ENCODE measurements at places on chromosomes 3 and 15.

GRCh38 chr3:63933459-63933858 lies 21.3 kb upstream of the SCAANT1 start:
- no peak for DNase-seq

DNA sequence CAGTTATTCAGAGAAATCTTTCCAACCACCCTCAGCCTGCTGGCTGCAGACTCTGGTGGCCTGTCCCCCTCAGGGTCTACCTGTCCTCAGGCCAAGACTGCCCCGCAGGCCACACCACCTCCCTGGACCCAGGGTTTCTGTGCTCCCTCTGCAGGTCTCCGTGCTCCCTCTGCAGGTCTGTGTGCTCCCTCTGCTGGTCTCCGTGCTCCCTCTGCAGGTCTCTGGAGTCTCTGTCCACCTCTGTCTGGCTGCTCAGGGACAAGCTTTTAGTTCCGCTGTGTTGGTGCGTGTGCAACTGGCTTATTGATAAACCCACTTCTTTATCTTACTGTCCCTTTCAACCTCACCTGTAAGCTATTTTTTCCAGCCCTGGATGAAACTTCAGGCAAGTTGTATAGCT lies 30.1 kb downstream of the BDH1 start:
- DNase-seq = no peak

DNA sequence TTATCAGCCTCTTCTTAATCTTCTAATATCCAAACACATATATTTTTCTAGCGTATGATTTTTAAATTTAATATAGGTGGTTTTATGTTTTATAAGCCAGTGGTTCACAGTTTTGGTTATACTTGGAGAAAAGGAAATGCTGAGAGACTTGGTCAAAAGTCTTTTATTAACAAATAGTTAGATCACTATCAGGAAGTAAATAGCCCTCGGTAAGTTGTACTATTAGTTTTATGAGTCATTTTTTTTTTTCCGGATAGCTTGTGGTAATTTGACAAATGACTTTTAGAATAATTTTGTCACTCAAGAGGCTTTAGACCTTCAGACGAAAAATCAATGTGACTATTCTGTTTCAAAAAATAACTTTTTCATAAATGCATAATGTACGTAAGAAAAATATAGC lies 232.2 kb upstream of the ROBO1 start:
- no peak for DNase-seq

- no peak for DNase-seq
Observed at GRCh38 chr3:39065197-39065596, 13.4 kb downstream of the WDR48 start.

DNA sequence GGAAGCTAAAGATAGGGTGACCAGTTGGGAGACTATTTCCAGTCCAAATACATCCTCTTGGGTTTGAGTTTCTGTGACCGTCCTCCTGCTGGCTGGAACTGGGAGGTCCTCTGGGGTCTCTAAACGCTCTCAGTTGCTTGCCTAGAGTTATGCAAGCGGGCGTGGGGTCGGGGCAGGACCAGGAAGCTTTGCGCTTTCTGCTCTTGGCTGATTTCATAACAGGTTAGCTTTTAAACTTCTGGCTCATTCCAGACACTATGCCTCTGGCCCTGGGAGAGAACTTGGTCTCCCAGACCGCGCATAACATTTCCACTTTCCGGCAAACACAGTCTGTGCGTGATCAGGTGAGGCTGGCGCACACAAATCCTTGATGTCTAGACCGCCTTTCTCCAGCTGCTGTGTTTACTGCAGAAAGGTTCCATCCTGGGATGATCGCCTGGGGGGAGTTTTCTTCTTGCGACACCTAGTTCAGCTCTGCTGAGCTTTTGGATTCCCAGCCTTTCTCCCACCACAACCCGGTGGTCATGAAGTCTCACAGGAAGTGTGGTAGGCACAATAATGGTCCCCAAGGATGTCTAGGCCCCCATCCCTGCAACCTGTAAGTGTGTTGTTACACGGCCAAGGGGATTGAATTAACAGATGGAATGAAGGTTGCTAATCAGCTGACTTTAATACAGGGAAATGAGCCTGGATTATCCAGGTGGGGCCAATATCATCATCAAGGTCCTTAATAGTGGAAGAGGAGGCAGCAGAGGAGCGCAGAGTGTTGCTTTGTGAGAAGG lies 23.6 kb upstream of the CGNL1 start:
- DNase-seq = no peak

DNA sequence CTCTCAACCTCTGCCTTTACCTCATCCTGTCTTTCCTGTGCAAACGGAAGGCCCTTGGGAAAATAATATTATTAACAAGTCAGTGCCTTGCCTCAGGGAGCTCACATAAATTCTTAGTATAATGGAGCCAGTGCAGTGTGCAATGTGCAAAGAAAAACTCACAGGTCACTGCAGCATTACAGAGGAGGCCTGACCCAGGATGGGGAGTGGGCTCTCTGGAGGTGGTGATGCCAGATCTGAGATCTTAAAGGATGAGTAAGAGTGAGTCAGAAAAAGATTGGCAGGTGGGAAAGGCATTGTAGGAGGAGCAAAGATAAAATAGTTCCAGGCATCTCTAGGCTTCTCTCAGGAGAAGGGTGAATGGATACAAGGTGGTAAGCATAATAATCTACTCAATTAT lies 185.6 kb upstream of the ADAMTS9 start:
- no peak for DNase-seq

DNA sequence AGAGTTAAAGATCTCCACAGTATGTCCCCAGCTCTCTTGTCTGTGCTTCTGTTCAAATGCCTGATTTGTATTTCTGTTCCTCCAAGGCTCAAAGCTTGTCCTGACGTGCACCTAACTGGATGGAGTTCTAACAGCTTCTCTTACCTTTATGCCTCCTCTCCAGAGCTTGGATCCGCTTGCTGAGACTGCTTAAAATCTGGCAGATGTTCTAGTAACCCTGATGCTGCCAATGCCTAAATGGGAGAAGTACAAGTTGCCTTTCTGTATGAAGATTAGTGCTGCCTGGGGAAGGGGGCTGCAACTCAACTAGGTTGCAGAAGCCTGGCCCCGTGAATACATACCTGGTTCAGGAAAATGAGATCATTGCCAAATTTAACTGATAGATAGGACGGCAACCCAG lies 354.5 kb upstream of the KCNMB2 start:
- no peak for DNase-seq

DNA sequence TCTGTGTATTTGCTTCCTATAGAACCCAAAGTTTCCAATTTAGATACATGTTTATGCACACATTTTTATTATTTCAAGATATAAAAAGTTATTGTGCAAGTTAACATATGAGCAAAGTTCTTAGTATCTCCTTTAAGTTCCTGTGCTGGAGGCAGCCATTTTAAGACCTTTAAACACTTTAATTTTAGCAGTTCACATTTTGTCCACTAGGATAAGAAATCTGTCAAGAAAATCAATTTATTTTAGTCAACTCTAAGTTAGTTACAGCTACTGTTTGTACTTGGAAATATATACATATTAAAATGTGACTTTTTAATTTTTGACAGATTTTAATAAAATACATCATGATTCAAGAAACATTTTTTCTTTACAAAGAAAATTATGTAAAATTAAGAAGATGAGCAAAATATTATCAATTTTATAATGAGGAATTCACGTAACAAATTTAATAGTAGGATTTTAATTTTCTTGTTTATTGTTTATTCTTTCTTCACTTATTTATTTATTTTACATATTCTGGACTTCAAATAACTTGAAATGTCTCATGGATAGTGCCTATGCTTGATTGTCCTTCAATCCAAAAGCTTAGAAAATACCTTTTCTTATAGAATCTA lies 402.6 kb upstream of the GBE1 start:
- DNase-seq = no peak

DNA sequence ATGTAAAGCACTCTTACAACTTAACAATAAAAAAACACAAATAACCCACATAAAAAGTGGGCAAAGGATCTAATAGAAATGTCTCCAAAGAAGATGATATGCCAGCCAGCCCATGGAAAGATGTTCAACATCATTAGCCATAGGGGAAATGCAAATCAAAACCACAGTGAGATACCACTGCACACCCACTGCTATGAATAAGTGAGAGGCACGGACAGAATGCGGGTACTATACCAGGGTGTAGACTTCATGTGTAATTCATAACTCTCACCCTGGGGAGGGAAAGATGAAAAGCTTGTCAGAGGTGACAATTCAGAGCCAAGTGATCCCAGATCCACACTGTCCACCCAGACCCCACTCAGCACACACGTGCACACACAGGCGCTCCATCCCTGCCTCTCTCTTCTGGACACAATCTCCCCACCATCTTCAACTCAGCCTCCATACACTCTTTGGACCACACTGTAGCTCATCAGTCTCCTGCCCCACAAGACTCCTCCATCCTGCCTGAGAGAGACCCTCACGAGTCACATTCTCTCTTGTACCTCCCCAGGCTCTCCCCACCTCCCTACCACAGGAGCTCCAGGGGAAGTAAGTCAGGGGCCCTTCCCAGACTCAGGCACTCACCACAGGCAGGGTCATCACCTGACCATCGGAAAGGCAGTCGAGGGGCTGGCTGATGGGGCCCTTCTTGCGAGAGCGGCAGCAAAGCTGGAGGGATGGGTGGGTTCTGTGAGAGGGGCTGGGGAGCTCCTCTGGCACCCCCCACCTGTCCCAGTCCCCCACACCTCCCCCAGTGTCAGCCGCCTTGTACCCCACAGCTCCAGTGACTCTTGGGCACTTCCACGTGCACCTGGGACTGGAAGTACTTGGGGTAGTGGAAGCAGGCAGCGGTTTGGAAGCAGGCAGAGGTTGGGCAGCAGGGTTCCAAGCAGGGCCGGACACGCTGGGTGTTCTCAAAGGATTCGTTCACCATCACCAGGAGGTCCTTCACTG lies 21.3 kb downstream of the PLA2G4E start:
- no peak for DNase-seq

GRCh38 chr3:152615681-152616080 lies 219.2 kb upstream of the P2RY1 start:
- no peak for DNase-seq

- no peak for DNase-seq
Observed at GRCh38 chr15:90231028-90232017, 2.4 kb downstream of the CIB1 start.

DNA sequence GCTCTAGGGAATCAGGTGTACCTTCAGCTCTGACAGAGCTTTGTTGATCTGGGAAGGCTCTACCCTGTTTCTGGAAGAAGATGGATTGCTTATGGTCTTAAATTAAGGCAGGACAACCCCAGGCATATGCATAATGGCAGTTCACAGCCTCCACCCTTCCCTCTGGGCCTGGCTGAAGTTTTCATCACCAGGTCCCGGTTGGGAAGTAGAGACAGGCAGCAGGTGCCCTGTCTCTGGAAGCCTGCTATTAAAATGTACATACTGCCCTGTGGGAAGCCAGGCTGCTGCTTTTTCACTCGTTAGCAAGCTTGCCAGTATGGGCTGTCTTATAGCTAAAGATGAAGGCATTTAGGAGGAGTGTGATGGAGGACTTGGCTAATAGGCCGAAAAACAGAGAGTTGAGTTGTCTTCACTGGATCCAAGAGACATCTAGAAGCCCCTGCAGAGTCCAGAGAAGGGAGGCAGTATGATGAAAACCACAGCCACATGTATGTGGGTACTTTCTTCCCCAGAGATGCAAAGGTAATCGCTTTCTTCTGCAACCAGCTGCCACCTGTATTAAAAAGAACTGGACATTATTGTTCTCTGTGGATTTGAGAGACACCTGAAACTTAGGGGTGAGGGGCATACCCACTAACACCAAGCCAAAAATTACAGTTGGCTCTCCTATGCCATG lies 34.4 kb downstream of the ABHD2 start:
- DNase-seq = no peak

GRCh38 chr3:135261916-135262315 lies 466.9 kb downstream of the EPHB1 start:
- no peak for DNase-seq

DNA sequence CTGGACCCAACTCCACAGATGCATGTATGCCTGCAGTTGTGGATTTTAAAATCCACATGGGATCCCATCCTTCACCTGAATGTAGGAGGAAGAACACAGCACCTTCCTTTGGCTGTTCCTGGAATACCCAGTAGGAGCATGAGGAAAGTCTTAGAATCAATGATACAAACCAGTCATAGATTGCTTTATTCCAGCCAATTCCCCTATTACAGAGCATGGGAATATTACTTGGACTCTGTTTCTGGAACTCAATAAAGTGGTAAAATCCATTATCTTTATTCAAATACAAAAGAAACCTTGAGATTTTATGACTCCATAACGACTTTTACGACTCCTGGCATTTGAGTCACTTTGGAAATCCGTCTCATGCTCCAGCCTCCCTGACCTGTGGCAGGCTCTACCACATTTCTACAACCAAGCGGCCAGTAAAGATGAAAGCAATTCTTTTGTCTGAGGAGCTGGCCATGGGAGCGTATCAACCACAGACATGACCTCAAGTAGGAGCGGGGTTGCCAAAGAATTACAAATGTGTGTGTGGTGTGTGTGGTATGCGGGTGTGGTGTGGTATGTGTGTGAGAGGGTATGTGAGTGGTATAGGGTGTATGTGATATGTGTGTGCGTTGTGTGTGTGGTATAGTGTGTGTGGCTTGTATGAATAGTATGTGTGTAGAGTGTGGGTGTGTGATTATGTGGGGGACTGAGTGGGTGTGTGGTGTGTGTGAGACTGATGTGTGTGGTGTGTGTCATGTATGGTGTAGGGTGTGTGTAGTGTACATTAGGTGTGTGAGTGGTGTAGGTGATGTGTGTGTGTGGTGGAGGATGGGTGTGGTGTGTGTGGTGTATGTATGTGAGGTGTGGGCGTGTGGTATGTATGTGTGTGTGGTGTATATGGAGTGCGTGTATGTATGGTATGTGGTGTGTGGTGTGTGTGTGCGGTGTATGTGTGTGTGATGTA lies 40.0 kb downstream of the ARRDC4 start:
- no peak for DNase-seq

DNA sequence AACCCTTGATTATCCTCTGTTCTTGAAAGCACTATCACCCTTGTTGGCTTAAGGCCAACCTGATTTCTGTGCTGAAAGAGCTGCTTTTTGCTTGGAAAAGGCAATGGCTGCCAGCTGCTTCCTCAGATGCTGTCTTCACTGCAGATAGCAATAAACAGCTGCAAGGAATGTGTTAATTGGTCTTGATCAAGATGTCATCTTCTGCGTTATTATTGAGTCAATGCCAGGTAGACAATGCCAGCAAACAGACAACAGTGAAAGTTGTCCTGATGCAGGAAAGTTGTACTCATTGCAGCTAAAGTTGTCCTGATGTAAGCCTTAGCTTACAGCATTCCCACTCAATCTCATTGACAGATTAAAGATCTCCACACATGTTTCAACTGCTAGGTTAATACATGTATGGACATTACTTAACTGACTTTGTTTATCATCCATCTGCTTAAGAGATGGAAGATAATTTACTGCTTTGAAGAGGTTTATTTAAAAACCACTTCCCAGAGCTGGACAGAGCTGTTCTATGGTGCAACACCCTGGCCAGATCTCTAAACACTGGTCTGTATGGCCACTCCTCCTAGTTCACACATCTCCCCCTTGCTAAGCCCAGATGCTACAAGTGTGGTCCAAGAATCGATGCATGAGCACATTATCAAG lies 251.0 kb upstream of the MCTP2 start:
- DNase-seq = no peak

- DNase-seq = no peak
Observed at GRCh38 chr3:46848271-46849044, 14.8 kb downstream of the MYL3 start.

- peak; percentile 66 for DNase-seq
Observed at GRCh38 chr3:141360888-141361598, 7.3 kb upstream of the ZBTB38 start.

Measured in frontal cortex (tissue), 4 donors.